ENCODE measurements at places on chromosomes 3 and 15.

- DNase-seq: no peak
These were observed 6.7 kb upstream of the OCA2 start for GRCh38 chr15:28105793-28106192.

DNA sequence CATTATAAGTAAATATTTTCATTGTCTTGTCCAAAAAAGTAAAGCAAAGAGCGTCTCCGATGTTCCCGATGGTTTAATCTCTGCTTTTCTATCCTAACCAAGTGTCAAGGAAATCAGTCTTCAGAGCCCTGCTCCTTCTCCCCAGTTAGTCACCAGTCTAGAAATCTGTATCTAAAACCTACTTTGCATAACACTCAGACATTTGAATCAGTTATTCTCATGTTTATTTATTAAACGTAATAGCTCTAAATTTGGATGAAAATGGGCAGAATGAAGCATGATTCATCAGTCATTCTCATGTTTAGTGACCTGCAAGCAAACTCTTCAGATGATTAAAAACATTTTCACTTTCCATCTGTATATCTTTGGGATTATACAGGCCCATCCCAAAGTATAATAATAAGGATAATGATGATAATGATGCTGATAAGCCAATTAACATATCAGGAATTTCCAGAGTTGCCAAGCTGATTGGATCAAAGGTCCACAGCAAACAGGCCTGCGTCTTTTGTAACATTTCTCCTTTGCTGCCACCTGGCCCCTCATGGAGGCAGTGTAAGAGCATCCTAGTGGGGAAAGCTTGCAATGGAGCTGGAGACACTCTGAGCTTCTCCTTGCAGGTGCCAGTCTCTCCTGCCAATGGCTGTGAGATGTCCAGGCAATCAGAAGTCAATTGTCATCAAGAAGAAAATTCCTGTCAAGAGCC is 273.9 kb downstream of the IGSF11 start:
- DNase-seq: no peak

DNA sequence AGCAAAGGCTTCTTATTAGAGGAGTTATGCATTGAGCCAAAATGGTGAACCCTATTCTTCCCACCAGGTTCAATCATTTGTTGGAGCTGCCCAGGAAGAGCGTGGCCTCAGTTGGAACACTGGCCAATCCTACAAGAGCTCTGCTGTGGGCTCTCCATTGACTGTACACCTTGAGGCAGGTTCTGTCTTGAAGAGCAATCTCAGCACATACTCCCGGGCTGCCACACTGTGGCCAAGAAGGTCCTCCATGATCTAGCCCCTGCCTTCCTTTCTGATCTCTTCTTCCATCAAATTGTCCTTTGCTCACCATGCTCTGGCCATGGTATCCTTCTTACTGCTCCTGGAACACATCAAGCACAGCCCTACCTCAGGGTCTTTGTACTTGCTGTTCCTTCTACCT is 5.7 kb upstream of the SUMF1 start:
- no peak for DNase-seq

GRCh38 chr3:159934216-159934615 is 54.4 kb upstream of the IL12A start:
- no peak for DNase-seq

Data from stimulated activated CD4-positive, alpha-beta T cell treated with anti-CD3 and anti-CD28 coated beads, Interleukin-12 subunit alpha, Interleukin-12 subunit beta, amount 100 ng/mL, for 24 hours (primary cell).